NCI-H146 (cell line): ENCODE measurements at places on chromosomes 2 and 18.

GRCh38 chr2:3766824-3767223 is 63.4 kb downstream of the DCDC2C start:
- DNase-seq: no peak

DNA sequence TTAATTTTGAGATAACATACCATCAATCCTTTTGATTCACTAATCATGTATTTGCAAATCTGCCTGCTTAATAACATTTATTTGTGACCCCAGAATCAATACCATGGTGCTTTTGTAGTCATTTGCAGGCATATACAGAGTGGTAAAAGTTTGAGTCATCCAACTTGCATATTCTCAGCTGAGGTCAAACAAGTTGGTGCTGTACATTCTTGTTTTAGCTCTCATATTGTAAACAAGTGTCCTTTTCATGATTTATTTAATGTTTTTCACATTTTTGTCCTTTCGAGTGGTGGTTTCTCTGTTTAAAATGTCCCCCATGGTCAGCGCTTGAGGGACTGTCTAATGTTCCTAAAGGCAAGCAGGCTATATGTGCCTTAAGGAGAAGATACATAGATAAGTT is 17.5 kb downstream of the RAB27B start:
- DNase-seq: no peak

DNA sequence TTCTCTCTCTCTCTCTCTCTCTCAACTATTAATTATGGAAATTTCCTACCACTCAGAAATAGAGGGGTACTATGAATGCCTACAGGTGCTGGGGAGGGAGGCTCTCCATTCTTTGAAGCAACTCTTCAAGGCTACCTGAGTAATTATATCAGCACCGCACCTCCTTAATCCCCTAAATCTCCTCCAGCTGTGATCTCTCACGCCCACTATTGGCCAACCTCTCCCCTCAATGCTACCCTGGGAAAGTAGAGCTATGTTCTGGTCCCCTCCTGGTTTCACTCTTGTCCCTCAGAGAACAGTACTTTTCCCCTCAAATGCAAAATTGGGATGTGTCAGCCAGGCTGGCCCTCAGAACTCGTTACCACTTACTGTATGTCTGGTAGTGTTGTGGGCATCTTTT is 1.6 kb downstream of the MOCOS start:
- no peak for DNase-seq

- DNase-seq: no peak
These were observed 253.2 kb downstream of the NEDD4L start for GRCh38 chr18:58297198-58297597.

GRCh38 chr2:229571243-229571642 is 143.1 kb downstream of the DNER start:
- no peak for DNase-seq

DNA sequence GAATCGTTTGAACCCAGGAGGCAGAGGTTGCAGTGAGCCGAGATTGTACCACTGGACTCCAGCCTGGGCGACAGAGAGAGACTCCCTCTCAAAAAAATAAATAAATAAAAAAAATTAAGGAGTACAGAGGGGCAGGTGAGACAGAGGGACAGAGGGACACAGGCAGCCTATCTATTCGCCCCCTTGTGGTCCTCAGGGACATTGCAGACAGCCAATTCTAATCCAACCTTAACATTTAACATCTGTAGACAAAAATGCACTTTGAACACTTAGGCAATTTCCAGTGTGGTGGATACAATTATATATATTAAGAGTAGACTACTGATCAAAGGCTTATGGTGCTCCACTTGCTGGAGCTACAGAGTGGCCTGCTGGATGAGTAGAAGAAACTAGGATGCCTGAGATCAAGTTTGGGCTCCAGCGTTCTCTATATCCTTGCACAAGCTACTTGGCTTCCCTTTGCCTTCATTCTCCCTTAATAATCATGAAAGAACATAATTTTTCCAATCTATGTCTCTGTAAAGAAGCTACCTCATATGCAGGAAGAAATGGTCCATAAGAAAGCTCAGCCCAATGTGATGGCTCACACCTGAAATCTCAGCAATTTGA is 8.2 kb upstream of the SMARCAL1 start:
- peak; percentile 25 for DNase-seq
